Left lobe of liver (tissue), 2 donors: ENCODE measurements at places on chromosomes 1 and 21. TPM values are rescaled to one million over a fixed set of nuclear protein-coding genes. Genes with fewer than 3 reads are reported as not detected.

The UMODL1 gene
- total RNA-seq = 0.18 TPM

The LPAR3 gene
- total RNA-seq = 0.08 TPM

The DNM3 gene
- total RNA-seq = 0.40 TPM

GRCh38 chr1:39378377-39378776, 113.1 kb upstream of the BMP8A start:
- no peak for DNase-seq

GRCh38 chr1:228396770-228397662, 9.6 kb downstream of the TRIM11 start:
- DNase-seq = no peak

GRCh38 chr21:35217504-35218060, 168.5 kb upstream of the RUNX1 start:
- no peak for DNase-seq

DNA sequence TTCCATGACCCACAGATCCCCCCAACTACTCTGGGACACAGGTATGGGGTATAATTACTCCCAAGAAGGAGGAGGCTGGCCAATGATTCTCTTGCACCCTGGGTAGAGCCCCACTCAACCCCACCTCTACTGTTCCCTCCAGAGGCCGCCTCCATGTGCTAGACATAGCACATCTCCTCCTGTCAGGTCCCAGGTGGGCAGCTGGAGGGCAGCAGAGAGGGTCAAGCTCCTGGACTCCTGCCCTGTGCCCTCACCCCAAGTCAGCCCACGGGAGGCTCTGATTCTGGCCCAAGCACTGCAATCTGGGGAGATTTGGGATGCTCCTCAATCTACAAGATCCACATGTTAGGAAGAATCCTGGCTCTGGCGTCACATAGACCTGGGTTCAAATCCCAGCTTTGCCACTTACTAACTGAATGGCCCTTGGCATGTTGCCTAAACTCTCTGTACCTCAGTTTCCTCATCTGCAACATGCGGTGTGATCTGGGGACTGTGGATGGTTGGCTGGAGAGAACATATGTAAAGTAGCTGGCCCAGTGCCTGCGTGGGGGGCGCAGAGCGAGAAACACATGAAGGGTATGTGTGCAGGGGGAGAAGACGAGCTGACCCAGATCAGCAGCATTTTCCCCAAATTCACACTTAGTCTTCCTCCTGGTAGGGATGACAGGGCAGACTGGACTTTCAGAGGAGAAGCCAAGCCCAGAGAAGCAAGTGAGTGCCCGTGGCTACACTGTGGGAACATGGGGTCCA, 23.2 kb downstream of the TNNT2 start:
- DNase-seq = no peak

DNA sequence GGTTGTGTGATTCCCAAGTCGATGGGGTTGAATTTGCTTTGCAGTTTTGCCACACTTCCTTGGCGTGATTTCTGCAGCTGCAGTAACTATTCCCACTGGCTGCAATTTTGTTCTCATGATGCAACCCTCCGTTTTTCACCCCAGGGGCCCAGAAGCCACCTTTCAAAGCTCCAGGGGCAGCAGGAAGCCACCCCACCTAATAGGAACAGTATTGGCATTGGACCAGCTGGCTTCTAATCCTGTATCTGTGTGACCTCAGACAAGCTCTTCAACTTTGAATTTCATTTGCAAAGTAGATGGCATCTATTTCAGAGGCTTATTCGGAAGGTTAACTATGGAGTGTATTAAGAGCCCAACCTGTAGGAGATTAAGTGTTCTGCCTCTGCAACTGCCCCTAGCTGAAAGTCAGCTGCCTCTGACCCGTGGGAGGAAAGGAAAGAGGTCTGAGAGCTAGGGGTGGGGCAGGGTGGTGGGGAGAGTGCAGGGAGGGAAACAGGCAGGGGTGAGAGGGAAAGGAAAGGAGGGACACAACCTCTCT, 12.6 kb downstream of the C1orf115 start:
- no peak for DNase-seq
